ENCODE measurements at places on chromosomes 4 and X.

DNA sequence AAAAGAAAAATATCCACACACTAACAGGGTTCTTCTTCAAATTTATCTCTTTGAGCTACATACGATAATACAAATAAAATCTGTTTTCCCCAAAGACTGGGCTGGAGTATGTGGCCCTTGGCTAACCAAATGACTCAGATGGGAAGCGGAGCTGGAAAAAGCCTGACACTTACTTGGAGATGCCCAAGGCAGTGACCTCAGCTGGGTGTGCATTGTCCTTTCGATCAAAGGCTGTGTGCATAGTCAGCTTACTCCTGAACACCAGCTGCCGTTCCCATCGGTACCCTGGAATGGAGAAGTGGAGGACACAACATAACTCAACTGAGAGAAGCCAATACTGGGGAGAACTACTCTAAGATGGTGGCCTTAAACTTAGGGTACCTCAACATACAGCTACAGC, 95.1 kb downstream of the CDS1 start:
- DNase-seq = no peak

GRCh38 chrX:19174401-19175025, 52.2 kb upstream of the ADGRG2 start:
- DNase-seq = no peak

- no peak for DNase-seq
Measured at GRCh38 chr4:142547974-142548373, 298.1 kb downstream of the INPP4B start.

DNA sequence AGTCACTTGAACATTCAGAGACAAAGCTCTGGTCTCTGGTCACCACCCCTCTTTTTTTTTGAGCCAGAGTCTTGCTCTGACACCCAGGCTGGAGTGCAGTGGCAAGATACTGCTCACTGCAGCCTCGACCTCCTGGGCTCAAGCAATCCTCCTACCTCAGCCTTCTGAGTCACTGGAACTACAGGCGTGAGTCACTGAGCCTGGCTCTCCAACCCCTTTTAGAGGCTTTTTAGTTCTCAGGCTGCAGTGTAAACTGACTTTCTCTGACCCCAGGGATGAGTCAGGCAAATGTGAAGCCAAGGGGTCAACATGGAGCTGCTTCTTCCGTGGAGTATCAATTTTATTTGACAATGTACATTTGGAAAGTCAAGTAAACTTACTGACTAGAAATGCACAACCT, 229.2 kb downstream of the PTTG2 start:
- no peak for DNase-seq

GRCh38 chr4:111923786-111924185, 221.5 kb upstream of the FAM241A start:
- DNase-seq = no peak

DNA sequence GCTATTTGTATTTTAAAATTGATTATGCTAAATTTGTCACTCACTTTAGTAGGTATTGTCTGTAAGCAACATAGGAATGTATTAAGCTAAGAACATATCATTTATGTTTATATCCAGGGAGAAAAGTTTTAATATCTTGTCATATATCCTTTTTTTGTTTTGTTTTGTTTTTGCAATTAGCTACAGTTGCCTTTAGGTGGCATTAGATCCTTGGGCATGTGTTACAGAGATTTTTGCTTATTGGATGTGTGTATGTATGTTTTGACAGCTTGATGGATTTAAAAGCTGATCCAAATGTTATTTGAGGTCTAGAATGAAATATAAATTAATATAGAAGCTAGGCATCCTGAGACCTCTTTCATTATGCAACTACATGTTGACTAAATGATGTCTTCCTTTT, 36.1 kb upstream of the OTUD4 start:
- DNase-seq = no peak

DNA sequence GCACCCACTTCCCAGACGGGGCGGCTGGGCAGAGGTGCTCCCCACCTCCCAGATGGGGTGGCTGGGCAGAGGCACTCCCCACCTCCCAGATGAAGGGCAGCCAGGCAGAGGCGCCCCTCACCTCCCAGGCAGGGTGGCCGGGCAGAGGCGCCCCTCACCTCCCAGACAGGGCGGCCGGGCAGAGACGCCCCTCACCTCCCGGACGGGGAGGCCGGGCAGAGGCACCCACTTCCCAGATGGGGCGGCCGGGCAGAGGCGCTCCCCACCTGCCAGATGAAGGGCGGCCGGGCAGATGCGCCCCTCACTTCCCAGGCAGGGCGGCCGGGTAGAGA, 61.2 kb downstream of the UPRT start:
- DNase-seq = no peak

- no peak for DNase-seq
Measured at GRCh38 chr4:177250056-177250696, 59.5 kb upstream of the NEIL3 start.

GRCh38 chr4:88219099-88219498, 60.7 kb upstream of the ABCG2 start:
- DNase-seq = peak; percentile 36

DNA sequence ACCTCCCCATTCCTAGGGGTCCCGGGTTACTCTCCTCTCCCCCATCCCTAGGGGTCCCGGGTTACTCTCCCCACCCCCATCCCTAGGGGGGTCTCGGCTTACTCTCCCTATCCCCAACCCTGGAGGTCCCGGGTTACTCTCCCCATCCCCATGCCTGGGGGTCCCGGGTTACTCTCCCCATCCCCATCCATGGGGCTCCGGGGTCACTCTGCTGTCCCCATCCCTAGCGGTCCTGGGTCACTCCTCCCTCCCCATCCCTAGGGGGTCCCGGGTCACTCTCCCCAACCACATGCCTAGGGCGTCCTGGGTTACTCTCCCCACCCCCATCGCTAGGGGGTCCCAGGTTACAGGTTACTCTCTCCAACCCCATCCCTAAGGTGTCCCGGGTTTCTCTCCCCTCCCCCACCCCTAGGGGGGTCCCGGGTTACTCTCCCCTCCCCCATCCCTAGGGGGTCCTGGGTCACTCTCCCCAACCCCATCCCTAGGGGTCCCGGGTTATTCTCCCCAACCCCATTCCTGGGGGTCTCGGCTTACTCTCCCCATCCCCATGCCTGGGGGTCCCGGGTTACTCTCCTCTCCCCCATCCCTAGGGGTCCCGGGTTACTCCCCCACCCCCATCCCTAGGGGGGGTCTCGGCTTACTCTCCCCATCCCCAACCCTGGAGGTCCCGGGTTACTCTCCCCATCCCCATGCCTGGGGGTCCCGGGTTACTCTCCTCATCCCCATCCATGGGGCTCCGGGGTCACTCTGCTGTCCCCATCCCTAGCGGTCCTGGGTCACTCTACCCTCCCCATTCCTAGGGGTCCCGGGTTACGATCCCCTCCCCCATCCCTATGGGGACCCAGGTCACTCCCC, 821 bp downstream of the ASMTL start:
- DNase-seq = no peak

GRCh38 chr4:95410387-95410977, 138.3 kb downstream of the UNC5C start:
- DNase-seq = no peak

- no peak for DNase-seq
Measured at GRCh38 chr4:80112236-80112635, 39.2 kb upstream of the ANTXR2 start.

GRCh38 chrX:3142259-3143042, 101.2 kb downstream of the ARSF start:
- DNase-seq = no peak

DNA sequence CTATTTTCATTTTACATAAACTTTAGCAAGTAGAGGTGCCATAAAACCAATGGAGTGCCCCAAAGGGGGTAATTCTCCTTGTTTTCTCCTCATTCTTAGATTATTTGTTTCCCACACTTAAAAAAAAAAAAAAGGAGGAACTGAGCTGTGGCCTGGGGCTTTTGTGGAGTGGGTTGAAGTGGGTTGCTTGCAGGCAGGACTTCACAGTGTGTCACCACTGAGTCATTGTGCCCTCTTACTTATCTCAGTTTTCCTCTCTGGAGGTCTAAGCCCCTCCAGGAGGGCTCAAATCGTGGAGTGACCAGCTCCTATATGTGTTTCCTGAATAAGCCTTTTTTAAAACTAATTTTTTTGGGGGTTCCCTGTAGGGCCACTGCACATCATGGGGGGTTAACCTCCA, 69.0 kb downstream of the SLC16A2 start:
- DNase-seq = no peak

- peak; percentile 36 for DNase-seq
Measured at GRCh38 chrX:44675362-44676024, 132.8 kb upstream of the FUNDC1 start.

- DNase-seq = no peak
Measured at GRCh38 chrX:23118163-23118562, 118.4 kb downstream of the DDX53 start.

GRCh38 chrX:120791013-120791643, 84.5 kb downstream of the CT47B1 start:
- DNase-seq = no peak

DNA sequence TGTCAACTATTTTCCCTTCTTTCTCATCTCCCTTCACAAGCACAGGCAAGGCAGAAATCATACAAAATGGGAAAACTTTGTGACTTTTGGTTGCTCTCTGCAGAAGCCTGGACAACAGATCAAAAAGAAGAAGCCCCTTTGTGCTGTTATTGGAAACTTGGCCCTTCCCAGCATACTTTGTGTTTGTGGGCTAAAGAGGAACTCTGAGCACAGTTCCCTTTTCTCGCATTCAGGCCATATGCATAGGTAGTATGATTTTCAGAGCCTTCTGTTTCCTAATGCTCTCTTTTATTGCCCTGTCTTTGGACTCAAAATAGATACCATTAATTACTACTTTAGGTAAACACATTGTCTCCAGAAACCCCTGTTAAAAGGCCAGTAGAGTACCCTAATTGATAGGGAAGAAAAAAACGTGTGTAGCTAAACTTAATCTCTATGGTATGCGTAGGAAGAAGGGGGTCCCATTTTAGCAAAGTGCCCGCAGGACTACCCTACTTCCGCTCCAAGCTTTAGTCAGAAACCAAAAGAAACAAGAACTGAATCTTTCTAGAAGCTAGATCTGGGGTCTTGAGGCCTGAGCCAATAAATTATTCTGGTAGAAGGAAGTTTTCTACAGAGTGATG, 26.6 kb downstream of the VSIG4 start:
- DNase-seq = no peak

DNA sequence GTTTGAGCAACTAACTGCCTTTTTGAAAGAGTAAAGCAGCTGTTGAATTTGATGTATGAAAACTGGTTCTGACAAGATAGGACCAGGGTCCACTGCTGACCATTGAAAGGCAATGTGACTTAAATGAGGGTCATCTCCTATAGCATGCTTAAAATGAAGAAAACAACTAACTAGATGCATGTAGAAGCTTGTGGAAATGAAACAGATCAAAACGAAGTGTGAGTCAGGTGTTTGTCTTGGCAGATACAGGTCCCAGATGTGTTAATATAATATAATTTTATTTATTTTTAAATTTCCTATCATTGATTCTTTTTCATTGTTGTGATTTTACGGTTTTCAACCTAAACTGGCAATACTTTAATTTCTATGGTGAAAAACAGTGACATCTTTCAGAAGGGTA, 83.6 kb downstream of the ATOH1 start:
- DNase-seq = no peak

GRCh38 chrX:129613596-129613995, 41.2 kb downstream of the APLN start:
- DNase-seq = no peak

GRCh38 chrX:69361311-69361845, 142.7 kb upstream of the NALF2 start:
- DNase-seq = no peak
